ENCODE measurements at places on chromosomes 13 and 19. TPM values are rescaled to one million over a fixed set of nuclear protein-coding genes. Genes with fewer than 3 reads are reported as not detected.

AMER2 gene
- polyA plus RNA-seq, result 0.43 TPM

FUT3 gene
- polyA plus RNA-seq, result 0.89 TPM

FGF22 gene
- polyA plus RNA-seq, result 0.92 TPM

- DNase-seq, result no peak
Observed at GRCh38 chr19:41774515-41774980, 19.2 kb downstream of the CEACAM6 start.

- no peak for DNase-seq
Observed at GRCh38 chr13:92843549-92843948, 383.1 kb upstream of the GPC6 start.

- DNase-seq, result no peak
Observed at GRCh38 chr19:55112777-55113569, 4.5 kb downstream of the PPP1R12C start.

GRCh38 chr13:98541701-98542203 lies 35.2 kb downstream of the STK24 start:
- DNase-seq, result no peak

DNA sequence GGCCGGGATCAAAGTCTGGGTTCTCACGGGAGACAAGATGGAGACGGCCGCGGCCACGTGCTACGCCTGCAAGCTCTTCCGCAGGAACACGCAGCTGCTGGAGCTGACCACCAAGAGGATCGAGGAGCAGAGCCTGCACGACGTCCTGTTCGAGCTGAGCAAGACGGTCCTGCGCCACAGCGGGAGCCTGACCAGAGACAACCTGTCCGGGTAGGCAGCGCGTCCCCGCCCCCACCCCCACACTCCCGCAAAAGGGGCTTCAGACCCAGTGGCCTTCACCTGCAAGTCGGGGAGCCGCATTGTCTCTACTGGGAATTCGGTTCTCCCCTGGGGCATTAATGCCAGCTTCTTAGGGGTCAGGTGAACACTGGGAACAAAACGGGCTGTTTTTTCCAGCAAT lies 114.7 kb upstream of the MCF2L start:
- no peak for DNase-seq

DNA sequence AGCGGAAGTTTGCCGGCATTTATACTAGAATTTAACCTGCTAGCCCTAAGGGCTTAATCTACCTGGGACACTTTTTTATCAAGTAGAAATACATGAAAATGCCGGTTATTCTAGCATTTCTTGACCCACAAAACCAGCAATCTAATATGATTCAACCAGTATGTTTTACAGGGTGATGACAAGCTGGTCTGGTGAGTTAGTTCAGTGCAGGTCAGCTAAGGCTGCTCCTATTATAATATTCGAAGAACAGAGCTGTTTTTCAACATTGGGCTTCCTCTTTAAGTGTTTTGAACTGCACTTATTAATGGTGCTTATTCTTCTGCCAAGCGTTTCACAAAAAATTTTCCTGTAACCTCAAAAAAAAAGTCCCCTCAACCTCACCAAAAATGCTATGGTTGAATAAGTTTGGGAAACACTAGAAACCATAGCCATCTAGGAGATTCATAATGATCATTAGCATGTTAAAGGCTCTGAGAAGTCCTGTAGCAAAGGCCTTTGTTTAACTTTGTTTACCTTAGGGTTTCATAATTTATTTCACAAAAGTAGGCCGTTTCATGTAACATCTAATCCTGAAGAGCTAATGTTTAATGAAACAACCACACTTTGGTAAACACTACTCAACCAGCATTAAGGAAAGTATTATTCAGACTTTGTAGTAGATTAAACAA lies 526.6 kb downstream of the KLF12 start:
- no peak for DNase-seq

- no peak for DNase-seq
Observed at GRCh38 chr13:89890806-89891205, 1456.7 kb upstream of the MIR17HG start.

DNA sequence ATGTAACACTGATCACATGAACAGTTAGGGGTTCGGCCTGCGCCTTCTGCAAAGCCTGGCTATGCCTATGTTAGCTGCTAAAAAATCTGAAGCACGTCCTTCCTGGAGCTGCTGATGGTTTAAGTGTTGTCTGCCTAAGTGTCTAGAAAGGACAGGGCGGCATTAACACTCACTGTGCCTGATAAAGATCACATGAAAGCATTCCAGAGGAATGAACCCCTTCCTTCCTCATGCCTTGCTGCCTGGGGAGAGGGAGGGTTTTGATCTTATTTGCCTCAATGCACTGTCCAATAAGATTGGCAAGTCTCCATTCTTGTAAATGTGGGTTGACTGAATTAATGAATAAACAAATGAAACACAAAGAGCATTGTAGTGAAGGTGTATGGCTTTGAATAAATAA lies 5.2 kb downstream of the DOCK9 start:
- DNase-seq, result no peak

GRCh38 chr19:45496349-45496953 lies 396 bp downstream of the RTN2 start:
- DNase-seq, result no peak

DNA sequence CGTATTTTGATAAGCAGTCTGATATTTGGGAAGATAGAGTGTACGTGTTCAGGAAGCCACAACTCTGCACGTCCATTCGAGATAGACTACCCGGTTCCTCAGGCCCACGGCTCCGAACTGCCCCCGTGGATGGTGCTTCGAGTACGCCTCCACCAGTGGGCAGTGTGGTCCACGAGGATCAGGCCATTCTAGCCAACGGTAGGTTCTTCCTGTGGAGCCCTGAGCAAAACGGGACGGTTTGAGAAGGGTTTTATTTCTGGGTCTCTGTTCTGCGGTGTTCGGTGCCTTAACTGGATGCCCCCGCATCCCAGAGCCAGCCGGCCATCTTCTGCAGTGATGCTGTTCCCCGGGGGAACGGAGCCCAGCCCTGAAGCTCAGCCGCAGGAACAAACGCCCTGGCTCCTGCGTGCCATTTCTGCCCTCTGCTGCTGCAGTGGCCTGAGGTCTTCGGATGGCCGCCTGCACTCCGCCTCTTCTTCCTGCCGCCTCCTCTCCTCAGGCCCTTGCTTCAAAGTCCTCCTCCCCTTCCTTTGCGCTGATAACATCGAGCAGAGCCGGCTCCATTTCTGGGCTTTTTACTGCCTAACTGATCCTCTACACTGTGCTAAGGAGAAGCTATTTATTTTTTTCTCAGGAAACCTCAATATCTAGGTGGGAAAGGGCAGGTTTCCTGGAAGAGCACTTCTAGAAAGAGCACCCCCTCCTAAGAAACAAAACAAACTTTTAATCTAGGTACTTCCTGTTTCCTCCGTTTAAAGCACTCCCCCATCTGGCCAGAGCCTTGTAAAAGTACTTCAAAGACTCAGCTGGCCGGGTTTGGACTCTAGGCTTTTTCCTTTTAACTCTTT lies 36.2 kb upstream of the SLC46A3 start:
- DNase-seq, result no peak

Measured in renal cortex interstitium (tissue), 15 donors.